Fibroblast of the aortic adventitia (primary cell): ENCODE measurements at places on chromosomes 7 and 10. TPM values are rescaled to one million over a fixed set of nuclear protein-coding genes. Genes with fewer than 3 reads are reported as not detected.

GRCh38 chr10:119084896-119085295 is 4.3 kb upstream of the EIF3A start:
- no peak for DNase-seq

GRCh38 chr10:15140698-15141097 is 27.8 kb downstream of the NMT2 start:
- no peak for DNase-seq

DNA sequence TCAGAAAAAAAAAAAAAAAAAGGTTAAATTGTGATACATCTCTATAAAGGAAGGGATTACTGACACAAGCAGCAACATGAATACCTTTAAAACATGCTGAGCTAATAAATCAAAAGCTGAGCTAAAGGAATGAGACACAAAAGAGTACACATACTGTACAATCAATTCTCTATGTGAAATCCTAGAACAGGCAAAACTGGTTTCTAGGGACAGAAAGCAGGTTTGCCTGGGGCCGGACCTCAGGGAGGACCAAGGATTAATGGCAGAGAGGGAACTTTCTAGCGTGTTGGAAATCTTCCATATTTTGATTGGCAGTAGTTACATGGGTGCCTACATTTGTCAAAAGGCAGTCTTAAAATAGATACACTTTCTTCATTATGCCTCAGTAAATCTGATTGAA is 52.5 kb downstream of the KLRG2 start:
- no peak for DNase-seq

DNA sequence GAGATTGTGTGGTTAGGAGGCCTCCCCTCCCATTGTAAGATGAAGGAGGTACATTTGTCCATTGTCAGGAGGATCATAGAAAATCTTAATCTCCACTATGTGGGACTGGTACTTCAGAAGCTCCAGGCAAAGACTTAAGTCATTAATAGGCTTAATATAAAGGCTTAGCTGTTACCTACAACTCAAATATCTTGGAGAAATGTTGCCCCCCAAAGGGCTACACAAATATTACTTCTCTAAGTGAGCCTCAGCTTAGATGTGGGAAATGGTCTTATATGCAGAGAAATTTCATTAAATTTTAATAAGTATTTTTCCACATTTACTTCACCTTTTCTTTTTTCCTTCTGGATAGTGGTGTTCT is 27.2 kb downstream of the TAS2R41 start:
- no peak for DNase-seq

DNA sequence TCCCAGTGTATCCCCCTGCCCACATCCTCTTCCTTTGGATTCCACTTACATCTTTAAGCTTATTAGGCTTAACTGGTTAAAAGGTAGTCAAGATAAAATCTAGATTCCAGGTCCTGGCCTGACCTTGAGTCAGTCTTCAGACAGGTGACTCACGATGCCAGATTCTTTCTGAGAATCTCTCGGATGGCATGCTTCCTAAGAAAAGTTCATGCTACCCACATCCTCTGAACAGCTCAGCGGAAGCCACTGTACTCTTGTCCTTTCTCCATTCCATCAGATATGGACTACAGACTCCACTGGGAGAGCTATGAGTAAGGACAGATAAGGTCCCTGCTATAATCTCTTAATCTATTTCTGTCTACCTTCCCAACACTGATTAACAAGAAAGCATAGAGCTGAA is 43.4 kb downstream of the DNMBP start:
- DNase-seq, result peak; percentile 90

GRCh38 chr7:32379510-32380112 is 110.6 kb downstream of the LSM5 start:
- DNase-seq, result no peak

DNA sequence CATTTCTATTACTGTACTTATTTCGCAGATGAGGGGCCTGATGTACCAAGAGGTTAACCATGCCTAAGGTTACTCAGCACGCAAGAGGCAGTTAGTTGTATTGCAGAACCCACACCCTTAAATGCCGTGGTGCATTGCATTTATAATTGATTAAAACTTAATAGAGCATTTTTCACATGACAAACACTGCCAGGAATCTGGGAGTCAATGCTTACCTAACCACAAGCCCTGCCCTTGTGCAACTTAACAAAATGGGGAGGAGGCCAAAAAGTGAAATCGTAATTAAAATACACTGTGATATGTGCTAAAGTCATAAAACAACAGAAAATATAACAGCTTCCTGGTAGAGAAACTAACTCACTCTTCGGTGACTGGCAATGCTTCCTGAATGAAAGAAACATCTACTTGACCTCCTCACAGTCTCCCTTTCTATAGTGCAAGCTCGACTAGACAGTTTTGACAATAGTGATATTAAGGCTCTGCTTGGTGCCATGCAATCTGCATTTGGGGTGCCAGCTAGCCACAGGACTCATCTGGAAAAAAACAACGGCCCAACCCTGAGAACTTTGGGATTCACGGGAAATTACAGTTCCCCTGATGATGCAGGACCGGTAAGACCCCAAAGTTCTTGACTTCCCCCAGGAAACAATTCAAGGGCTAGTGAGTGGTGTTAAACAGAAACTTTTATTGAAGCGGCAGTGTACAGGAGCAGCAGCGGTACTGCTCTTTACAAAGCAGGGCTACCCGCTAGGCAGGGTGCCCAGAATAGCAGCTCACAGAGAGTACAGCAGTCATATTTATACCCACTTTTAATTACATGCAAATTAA is 612.4 kb downstream of the TNS3 start:
- DNase-seq, result peak; percentile 29

DNA sequence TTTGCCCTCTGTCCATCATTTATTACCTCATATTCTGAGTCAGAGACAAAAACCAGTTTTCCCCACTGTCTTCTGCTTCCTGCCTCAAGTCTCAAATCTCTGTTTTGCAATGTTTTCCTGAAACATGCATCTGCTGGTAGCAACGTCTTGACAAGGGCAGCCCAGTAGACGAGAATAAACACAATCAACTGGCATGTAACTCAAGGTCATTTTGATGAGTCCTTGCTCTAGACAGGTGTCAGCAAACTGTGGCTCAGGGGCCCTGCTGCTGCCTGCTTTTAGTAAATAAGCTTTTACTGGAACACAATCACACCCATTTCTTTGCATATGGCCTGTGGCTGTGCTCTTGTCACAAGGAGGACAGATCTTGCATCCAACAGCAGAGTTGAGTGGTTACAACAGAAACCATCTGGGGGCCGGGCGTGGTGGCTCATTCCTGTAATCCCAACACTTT is 59.8 kb downstream of the ITIH5 start:
- DNase-seq, result no peak

DNA sequence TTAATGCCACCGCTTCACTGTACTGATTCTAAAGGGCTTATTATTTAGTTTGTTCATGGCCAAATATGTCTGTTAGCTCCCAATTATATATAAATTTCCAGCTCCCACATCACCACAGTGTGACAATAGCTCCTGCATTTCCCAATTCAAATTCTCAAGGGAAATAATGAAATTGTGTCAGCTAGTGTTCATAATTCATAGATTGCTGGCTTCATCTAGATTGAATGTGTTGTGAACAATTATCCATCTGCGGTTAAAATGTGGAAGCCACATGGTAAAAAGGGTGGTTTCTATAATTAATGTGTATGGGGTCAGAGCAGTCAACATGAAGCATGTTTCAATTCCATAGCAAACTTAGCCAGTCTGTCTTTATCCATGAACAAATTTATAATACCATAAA is 154.3 kb downstream of the SEMA3E start:
- no peak for DNase-seq

- DNase-seq, result peak; percentile 29
Observed at GRCh38 chr7:24669971-24670591, 87.2 kb downstream of the GSDME start.

The GRM3 gene
- not detected in 2 replicates for total RNA-seq

The EIF4H gene
- 198 and 225 TPM in 2 replicates for total RNA-seq

The RAMP3 gene
- not detected in 2 replicates for total RNA-seq

The ACHE gene
- total RNA-seq, result 0.16 TPM in 1 of 2 replicates, not detected in the other

The GPR22 gene
- total RNA-seq, result not detected in 2 replicates

The GIMAP8 gene
- total RNA-seq, result 0.09 and 0.16 TPM in 2 replicates
